ENCODE measurements at places on chromosomes 4 and X.

GRCh38 chrX:13128104-13128503, 83.7 kb upstream of the FAM9C start:
- DNase-seq: no peak

- DNase-seq: no peak
Observed at GRCh38 chr4:155593793-155594192, 72.9 kb upstream of the GUCY1A1 start.

DNA sequence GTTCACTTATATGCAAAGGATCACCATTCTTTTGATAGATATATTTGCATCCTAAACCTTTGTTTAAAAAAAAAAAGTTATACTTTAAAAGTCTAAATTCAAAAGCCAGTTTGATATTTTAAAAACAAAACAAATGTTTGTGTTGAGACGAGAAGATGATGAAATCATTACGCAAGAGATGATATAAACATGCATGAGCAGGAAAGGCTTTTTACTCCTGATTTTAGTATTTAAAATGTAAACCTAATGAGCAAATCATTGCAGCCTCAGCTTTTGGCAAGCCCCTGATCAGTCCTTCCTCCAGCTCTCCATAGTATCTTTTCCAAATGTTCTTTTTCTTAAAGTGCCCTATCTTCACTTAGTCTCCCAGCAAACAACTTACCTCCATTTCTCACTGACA, 115.6 kb downstream of the ARAP2 start:
- no peak for DNase-seq

DNA sequence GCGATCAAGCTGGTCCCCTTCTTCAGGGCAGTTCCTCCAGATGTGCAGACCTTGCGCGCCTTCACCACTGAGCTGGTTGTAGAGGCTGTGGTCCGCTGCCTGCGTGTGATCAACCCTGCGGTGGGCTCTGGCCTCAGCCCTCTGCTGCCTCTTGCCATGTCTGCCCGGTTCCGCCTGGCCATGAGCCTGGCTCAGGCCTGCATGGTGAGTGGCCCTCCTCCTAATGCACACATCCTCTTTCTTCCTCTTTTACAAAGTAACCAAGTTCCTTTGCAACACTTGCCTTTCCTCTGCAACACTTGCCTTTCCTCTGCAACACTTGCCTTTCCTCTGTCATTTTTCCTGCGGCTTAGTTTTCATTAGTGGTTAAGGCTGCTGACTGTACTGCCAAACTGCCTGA, 1.8 kb downstream of the CCDC22 start:
- DNase-seq: no peak

DNA sequence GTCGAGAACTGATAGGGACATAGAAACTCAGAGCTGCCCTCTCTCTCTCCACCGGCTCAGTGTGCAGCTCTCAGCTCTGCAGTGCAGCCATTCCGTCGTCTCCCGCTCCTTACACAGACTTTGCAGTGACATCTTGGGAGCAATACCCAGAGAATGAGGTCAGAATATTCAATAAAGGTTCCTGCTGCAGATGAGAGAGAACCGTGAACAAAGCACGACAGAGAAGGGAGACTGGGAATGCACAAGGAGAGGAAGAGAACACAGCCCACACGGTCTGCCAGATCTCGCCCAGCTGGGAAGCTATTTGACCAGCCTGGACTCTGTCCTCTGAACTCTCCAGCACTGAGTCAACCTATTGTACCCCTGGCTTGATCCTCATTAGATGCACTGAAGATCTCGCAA, 118.0 kb upstream of the PPARGC1A start:
- no peak for DNase-seq

GRCh38 chr4:107366016-107366735, 330.1 kb upstream of the DKK2 start:
- no peak for DNase-seq

DNA sequence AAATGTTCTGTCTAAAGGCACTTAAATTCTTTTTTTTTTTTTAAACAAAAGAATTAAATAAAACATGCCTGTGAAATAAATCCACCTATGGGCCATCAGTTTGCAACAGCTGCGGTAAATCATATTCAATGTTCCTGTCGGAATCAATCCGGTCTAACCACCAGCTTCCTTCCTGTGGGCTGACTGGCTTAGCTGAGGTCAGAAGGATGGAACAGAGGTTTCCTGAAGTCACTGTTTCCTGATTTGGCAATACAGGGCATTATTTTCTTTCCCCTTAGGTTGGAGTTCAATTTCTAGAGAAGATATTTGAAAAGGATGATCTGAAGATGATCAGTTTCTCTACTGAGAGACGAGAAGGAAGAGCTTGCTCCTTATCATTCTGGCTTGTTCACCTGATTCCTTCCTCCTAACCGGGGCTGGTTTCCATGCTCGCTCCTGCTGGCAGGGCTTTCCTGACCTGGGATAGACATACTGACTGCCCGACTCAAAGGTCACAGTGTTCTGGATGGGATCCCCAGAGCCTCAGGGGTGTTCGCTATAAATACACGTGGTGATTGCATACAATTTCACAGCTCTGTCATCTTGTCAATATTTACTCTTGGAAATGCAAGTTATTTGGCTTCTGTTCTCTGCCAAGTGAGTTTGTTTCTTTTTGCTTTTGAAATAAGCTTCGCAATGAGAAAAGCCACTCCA, 21.7 kb downstream of the PDLIM3 start:
- no peak for DNase-seq

DNA sequence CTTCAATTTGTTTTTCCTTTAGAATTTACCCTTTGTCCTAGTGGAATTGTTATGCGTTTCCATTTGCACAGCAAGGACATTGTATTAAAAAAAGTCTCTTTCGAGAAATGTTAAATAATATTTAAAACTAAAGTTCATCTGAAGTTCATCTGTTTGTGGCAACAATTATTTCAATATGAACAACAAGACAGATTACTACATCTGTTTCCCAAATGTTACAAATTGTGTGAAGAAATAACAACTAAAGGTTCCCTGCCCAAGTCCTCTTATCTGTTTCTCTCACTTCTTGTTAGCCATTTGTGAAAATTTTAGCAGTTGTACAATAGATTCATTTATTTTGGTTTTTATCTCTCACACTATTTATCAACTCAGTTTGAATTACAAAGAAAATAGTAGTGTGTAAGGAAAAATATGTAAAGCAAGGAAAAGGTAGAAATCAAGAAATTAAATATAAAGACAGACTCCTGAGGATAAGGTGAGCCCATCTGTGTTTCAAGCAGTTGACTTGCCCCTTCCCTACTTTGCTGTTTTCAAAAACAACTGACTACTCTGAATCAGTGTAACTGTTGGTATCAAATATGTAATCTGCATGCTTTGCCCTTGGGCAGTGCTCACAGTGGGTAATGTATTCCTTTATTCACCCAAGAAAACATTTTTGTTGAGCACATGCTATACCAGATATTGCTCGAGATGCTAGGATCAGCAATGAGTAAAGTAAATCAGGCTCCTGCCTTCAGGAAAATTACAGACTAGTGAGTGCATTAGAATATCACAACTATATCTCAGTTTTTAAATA, 118.9 kb upstream of the PCDH7 start:
- no peak for DNase-seq

DNA sequence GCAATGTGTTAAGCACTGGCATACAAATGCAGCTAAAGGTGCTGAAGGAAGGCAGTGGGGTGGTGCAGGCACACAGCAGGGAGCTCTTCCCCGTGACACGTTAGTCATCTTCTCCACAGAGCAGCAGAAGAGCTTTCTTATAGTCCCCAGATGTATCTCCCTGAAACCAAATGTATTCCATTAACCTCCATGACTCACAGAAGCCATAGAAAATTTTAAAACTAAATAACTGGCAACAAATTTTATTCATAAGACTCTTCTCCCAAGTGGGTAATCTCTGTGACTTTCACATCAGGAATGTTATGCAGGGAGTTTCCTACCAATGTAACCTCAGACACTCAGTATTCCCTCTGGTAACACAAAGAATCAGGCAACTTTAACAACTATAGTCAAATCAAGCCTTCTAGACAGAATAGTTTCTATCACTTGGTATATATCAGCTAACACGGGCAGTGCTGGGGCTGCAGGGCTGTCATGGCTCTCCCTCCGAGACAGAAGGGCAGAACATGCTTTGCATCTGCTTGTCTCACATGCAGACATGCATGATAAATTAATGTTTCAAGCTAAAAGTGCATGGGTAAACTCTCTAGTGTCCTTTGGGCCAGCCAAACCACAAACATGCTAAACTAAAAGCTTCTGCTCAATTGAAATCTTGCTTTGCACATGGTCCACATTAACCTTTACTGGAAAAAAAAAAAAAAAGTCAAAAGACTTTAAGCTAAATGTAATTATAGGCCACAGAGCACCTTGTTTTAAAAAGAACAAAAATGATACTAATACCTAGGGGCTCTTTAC, 28.2 kb downstream of the ANXA5 start:
- DNase-seq: no peak

DNA sequence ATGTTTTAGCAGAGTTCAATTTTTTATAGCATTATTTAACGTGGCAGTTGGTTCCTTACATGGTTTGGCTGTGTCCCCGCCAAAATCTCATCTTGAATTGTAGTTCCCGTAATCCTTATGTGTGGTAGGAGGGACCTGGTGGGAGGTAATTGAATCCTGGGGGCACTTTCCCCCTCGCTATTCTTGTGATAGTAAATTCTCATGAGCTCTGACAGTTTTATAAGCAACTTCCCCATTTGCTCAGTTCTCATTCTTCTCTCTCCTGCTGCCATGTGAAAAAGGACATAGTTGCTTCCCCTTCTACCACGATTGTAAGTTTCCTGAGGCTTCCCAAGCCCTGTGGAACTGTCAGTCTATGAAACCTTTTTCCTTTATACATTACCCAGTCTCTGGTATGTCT, 329.5 kb downstream of the GRIA2 start:
- no peak for DNase-seq

- DNase-seq: peak; percentile 17
Observed at GRCh38 chrX:120485638-120486520, 16.8 kb upstream of the LAMP2 start.
